ENCODE measurements at places on chromosomes 2 and 18.

DNA sequence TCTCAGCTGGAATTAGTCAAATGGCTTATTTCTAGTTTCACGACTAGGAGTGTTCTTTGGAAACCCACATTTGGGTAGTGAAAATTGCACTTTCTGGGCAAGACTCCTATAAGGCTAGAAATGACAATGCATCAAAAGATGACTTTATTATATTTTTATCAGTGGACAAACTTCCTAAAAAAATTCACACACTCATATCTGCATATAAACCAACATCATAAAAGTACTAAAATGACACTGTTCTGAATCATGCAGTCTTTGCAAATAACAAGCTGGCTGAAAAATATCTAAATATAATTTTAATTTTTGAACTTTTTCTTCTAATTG lies 17.6 kb downstream of the MXD1 start:
- DNase-seq: no peak

DNA sequence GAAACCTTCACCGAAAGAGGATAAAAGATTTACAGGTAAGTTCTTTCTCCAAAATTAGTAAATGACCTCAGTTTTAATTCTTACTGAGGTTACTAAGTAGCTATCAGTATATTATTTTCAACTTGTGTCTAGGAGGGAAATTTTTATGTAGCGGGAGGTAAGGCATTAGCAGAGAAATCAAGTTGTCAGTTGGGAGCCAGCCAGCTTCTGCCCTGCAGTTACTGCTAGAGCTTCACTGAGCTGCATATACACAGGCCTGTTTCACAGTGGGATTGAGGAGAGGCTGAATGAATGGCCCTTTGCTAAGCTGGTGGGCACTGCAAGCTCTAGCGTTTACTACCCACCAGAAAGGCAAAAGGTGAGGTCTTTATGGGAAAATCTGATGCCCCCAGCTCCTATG lies 105.7 kb downstream of the ACAA2 start:
- DNase-seq: no peak

GRCh38 chr2:217979151-217979811 lies 23.5 kb downstream of the TNS1 start:
- DNase-seq: no peak

GRCh38 chr18:28409811-28410210 lies 232.9 kb upstream of the CDH2 start:
- DNase-seq: no peak

DNA sequence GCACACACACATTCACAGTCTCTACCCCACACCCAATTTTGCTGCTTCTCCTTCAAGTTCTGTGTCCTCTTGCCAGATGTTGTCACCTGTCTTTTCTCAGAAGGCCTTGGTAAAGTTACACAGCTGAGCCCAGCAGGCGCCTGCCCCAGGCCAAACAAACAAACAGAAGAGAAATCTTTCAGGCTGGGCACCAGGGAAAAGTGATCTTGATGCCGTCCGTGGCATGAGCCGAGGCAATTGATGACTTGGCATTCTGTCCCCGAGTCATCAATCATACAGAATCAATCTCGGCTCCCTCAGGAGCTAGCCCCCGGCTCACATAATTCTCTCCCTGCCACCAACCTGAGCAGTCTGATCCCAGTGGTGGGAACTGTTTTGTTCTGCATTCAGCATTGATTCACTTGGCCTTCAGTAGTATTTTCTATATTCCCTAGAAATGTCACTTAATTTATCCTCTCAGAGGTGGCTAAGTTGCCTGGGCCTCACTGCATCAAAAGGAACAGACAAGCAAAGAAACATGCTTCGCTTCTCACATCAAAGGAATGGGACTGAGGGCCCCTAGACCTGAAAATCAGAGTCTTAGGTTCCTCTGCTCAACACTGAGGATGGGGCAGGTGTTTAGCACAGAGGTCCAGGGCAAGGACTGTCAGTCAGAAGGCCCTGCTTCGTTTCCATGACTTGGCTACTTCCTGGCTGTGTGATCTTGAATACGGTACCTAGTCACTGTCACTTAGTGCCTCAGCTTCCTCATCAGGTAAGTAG lies 278.8 kb upstream of the CELF4 start:
- DNase-seq: no peak

DNA sequence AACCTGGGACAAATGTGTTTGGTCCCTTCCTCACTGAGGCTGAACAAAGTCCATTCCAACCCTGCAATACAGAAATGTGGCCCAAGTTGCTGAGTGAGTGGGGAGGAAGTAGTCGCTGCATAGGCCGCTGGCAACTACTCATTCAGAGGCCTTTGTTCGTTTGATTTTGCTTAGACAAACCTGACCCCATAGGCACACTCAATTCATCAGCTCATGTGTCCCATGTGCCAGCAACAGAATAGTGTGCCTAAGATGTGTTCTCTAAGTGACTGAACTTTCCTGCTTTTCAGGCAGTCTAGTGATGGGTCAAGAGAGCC lies 23.0 kb downstream of the PTPN18 start:
- DNase-seq: no peak
